Activated CD8-positive, alpha-beta memory T cell treated with anti-CD3 and anti-CD28 coated beads for 24 hours (primary cell): ENCODE measurements at places on chromosomes 11 and 22.

- DNase-seq, result no peak
These were observed 84.8 kb downstream of the KCNQ1 start for GRCh38 chr11:2529636-2530035.

DNA sequence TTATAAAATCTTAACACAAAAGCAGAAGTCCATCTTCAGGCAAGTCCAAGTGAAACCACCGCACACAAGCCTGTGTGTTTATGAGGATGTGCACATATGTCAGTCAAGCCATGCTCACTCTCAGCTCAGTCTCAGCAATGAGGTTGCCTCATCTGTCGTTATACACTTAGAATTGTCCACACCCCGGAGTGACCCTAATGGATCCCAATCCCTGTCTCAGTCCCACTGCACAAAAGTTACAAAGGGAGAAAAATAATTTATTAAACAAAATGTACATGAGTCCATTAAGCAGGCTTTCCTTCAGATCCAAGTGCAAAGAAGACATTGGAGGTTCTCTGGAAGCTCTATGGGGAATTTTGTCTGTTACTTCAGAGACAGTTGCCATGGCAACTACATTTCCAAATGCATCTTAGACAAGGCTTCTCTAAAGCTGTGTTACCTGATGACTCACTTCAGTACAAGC lies 24.4 kb downstream of the OR8B12 start:
- DNase-seq, result no peak

GRCh38 chr11:129163714-129164164 lies 28.4 kb downstream of the ARHGAP32 start:
- no peak for DNase-seq

GRCh38 chr11:132911186-132911585 lies 621.1 kb downstream of the OPCML start:
- no peak for DNase-seq

DNA sequence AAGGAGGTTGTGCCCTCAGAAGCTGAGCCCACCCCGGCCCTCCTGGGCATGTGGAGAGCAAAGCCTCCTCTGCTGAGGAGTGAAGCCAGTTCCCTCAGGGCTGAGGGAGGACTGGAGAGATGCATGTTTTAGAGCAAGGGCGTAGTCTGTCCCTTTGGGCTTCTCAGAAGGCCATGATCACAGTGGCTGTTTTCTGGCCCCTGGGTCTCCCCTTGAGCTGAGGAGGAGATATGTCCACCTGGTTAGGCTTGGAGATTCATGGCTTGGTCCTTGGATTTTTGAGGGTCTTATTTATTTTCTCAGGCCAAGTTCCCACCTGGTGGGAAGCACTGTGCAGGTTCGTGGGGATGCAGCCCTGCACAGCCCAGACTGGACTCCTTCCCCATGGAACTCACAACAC lies 46.5 kb upstream of the THY1 start:
- DNase-seq, result peak; percentile 13

GRCh38 chr11:35021589-35021988 lies 105.2 kb downstream of the PDHX start:
- no peak for DNase-seq

DNA sequence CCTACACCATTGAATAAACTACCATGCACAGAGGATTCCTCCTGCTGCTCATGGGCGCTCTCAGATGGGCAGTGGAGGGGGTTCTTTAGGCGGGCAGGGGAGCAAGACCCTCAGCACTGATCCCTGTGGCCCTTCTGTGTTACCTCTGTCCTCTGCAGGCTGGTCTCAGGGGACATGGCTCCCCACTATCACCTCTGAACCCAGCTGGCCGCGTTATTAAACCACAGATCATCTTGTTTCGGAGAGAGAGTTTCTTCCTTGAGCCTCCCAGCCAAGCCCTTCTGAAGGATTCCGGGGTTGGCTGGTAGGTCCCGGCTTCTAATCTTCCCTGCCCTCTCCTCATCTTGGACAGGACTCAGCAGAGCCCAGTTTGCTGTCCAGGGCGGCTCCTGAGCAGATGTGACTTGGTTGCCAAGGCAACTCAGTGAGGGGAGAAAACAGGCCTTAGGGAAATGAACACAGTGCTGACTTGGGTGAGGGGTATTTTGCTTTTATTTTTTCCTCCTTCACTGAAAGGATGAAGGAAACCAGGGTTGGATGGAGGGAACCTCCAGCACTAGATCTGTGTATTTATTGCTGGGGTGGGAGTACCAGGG lies 13.3 kb downstream of the APOL3 start:
- DNase-seq, result no peak

DNA sequence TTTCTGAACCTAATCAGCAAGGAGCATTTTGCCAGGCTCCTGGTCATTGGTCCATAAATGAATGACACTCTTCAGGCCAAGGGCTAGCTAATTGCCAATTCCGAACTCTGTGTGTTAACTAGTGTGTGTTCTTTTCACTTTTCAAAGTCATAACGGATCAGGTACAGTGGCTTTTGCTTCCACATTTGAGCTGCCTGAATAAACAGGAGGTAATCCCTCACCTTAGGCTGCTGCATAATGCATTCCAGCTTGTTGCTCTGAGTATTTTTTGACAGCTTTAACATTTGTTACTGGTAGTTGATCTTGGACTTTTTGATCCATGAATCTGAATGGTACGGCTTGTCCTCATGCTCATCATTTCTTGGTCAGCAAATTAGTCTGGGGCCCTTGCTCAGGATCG lies 485.1 kb downstream of the CNTN5 start:
- no peak for DNase-seq

GRCh38 chr11:129260750-129261149 lies 68.6 kb upstream of the ARHGAP32 start:
- no peak for DNase-seq

DNA sequence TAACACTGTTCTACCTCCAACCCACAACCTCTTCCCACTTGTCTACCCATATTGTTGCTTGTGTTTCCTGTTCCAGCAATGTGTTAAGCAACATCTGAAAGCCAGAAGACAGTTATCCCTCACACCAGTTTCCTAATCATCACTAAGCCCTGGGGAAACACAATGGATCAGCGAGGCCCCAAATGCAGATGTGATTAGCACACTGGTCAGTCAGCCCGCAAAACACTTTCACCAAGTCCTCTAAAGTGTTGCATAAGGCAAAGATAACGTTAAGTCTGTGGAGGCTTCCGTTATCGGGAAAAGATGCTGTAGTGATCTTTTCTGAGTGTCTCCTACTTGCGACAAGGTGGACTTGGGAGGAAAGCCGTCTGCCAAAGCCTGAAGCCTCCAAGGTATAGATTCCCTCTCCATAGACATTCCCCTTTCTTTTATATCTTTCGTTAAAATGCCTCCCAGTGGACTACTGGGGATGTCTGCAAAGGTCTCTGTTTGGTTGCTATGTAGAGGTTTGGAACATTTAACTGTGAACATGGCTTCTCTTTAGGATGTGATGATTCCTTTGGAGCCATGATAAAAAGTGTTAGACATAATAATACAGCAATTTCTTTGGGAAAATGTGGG lies at the start of gene MS4A3:
TSS of gene MS4A3 (plus strand) at position 317 of the 621 bp plus-strand sequence. CDS start 4,496 bp downstream, outside the sequence.
- DNase-seq, result no peak

DNA sequence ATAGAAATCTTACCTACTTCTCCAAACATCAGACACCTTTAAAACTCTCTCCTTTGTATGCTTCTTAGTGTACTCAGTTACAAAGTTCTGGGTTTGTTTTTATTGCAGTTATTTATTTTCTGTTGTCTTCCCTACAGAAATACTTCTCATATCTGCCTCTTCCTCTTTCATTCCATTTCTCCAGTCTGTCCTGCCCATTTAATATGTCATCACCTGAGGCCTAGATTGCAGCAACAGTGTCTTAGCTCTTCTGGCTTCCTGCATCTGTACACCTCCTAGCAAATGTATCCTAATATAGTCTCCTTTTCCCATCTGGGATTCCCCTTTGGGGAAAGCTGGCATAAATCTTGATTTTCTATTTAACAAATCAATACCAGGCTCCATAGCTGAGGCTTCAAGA lies 34.9 kb upstream of the PCF11 start:
- no peak for DNase-seq

GRCh38 chr11:42709216-42709615 lies 602.6 kb upstream of the API5 start:
- DNase-seq, result no peak

DNA sequence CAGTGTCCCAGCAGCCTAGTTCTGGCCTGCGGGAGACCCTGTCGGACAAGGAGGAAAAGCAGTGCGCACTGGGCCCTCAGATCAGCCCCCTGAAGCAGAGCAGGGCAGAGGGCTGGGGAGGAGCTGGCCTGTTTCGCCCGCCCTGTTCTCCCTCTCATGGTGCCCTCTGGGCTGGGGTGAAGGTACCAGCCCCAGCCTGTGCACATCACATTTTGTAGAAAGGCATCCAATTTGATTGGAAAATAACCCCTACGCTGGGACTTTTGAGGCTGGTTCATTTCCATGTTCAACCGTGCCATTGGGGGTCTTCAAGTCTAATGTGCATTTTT lies 832 bp upstream of the NAP1L4 start:
- no peak for DNase-seq

DNA sequence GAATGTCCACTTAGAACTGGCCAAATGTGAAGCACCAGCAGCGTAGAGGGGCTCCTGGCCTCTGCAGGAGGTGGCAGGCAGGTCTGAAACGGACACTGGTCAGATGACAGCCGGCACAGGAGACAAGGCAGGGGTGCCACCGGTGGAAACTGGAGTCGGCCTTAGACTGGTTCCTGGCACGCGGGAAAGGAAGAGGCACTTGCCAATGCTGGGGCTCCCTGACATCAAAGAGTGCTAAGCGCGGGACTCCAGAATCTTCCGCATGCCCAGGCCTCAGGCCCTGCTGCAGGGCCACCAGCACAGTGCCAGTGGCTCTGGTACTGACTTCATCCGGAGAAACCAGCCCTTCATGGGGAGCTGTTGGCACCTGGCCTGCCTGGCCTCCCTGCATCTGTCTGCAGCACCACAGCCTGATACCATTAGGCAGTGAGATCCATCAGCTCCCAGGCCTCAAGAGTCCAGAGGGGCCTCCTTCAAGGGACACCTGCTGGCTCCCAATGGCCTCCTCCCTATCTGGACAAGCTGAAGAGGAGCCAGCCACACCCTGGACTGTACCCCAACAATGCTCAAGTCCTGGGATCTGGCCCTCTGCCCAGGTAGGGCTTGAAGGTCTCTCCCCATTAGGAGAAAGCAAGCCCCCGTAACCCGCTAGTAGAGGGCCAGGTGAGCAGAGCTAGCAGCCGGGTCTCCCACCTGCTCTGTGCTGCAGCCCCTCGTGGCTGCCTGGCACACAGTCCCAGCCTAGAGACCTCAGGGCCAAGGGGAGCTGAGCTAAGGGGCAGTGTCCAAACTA lies 29.7 kb upstream of the GNB1L start:
- no peak for DNase-seq

GRCh38 chr11:121372028-121372427 lies 79.5 kb downstream of the SC5D start:
- DNase-seq, result no peak

GRCh38 chr11:57475671-57476046 lies 15.3 kb downstream of the RTN4RL2 start:
- DNase-seq, result no peak

DNA sequence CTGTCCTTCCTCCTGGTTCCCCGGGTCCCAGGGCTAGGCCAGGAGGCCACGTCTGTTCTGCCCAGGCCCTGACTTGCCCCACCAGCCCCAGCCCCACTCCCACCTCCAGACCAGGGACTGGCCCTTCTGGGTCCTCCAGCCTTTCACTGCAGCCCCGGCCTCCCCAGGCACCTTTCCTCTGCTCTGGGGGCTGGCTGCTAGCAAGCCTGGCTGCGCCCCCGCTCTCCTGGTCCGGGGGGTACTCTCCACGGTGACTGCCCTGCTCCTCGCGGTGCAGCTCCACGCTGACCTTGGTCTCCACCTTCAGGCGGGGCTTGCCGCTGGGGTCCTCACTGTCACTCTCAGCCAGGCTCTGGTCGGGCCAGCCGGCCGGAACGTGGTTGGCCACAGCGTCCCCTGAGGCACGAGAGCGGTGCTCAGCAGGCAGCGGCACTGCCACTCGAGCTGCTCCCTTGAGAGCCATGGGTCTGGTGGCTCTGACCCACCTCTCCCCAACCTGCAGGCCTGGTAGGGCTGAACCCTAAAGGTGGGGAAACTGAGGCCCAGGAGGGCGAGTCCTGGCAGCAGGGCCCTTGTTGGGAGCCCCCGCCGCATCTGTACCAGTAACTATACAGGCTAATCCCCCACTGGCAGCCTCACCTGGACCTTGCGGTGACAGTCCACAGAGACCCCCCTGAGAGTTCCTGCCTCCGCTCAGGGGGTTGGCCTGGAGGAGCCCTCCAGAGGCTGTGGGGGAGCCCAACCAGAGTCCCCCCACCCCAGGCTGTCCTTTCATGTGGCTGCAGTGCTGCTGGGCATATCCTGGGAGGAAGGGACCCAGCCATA lies 29.0 kb downstream of the TRMU start:
- no peak for DNase-seq

DNA sequence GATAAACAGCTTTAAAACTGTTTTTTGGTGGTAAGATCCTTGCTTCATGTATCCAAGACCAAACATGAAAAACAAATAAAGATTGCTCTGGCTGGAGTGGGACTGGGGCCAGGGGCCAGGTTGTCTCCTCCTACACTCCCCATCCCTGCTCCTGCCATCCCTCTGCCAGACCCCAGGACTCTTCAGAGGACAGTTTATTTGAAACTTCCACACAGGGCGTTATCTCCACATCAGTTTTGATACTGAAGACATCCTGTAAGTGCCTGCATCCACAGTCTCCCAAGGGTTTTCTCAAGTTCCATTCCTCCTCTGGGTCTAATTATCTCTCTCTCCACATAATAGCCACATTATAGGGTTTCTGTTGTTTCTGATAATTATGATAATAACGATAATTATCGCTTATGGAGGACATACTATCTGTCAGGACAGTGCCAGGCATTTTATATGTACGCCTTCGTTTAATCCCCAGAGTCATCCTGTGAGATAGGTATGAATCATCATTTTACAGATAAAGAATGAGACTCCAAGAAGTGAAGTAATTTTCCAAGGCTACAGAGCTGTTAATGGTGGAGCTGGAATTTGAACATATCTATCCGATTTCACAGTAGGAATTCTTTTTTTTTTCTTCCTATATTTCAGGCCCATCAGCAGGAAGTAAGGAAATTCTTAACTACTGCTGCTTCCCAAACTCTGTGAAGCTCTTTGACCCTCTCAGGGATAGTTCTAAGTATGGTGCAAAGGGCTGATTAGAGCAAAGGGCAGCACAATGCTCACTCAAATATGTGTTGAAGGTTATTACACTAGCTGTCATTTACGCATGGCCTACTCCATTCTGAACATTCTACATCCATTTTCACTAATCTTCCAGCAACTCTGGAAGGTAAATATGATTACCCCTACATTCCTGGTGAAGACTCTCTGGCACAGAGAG lies 488.0 kb upstream of the CCDC90B start:
- DNase-seq, result no peak

DNA sequence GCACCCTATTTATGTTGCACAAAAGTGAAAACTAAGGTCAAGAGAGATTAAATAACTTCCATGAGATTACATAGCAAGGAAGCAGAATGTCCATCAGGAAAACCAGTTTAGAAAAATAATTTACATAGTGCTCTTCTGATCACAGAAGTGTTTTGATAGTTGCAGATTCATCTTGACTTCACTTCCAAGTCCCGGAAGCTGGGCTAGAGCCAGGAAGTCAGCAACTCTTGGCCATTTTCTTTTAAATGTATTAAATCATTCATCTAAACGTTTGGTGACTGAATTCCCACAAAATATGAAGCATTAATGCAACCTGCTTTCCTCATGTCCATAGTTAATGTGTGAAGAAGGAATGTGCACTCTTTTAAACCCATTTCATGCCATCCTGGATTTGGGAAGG lies 29.7 kb downstream of the APLP2 start:
- DNase-seq, result no peak

GRCh38 chr11:118641397-118642019 lies 34.1 kb downstream of the PHLDB1 start:
- DNase-seq, result no peak

- DNase-seq, result no peak
These were observed 4.8 kb upstream of the CHRM1 start for GRCh38 chr11:62925745-62926679.

- DNase-seq, result no peak
These were observed 189.6 kb upstream of the CCDC90B start for GRCh38 chr11:83475760-83476159.
